ENCODE measurements at places on chromosomes 6 and 20.

GRCh38 chr6:7649037-7649810, 59.2 kb downstream of the SNRNP48 start:
- no peak for DNase-seq

GRCh38 chr20:43731469-43731868, 4.7 kb upstream of the GTSF1L start:
- no peak for DNase-seq

DNA sequence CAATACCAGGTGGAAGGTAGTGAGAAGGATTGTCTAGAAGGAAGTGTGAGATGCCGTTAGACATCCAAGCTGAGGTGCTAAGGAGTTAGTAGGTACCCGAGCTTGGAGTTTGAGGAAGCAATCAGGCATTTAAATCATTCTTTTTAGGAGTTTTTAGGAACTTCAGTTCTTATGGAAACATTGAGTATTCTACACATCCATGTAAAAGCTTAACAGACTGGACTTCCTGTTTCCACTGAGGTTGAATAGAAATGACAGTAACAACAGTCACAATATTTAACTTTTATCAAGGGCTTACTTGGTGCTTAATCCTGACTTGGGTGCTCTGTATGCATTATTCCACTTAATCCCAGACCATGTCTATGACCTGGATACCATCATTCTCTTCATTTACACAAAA, 136.4 kb downstream of the UST start:
- no peak for DNase-seq

DNA sequence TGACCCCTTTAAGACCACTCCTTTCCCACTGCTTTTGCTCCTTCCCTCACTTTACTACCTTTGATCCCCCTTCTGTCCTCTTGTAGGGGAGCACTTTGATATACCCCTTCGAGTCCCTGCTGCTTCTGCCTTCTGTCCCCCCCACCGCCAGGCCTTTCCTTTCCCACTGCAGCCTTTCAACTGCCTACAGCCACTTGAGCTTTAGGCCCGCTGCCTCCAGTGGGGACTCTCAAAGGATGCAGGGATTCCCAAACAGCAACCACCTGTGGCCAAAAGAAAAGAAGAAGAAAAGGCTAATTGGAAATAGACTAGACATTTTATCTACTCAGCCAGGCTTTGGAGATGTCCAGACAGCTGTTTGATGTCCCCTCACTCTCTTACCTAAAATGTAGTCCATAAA, 77.0 kb upstream of the DTNBP1 start:
- no peak for DNase-seq

- no peak for DNase-seq
These were observed 40.3 kb upstream of the BLCAP start for GRCh38 chr20:37567671-37568588.

GRCh38 chr6:79713701-79714322, 82.7 kb downstream of the SH3BGRL2 start:
- DNase-seq: no peak

- DNase-seq: peak; percentile 65
These were observed 11.7 kb downstream of the TFEB start for GRCh38 chr6:41723530-41724227.

DNA sequence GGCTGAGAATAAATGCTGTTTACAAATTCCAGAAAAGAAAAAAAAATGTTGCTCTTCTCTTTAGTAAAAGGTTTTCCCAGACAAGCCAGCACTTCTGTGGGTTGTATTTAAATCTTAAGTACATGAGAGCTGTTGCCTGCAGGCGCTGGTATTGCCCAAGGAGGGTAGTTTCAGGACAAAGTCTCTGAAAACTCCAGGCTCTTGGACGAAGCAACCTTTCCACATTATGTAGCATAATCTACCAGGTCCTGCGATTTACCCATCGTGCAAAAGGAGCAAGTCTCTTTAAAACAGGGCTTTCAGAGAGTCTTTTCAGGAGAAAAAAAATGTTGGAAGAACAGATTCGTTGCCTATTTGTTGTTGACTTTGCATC, 65.6 kb downstream of the PLG start:
- DNase-seq: no peak

DNA sequence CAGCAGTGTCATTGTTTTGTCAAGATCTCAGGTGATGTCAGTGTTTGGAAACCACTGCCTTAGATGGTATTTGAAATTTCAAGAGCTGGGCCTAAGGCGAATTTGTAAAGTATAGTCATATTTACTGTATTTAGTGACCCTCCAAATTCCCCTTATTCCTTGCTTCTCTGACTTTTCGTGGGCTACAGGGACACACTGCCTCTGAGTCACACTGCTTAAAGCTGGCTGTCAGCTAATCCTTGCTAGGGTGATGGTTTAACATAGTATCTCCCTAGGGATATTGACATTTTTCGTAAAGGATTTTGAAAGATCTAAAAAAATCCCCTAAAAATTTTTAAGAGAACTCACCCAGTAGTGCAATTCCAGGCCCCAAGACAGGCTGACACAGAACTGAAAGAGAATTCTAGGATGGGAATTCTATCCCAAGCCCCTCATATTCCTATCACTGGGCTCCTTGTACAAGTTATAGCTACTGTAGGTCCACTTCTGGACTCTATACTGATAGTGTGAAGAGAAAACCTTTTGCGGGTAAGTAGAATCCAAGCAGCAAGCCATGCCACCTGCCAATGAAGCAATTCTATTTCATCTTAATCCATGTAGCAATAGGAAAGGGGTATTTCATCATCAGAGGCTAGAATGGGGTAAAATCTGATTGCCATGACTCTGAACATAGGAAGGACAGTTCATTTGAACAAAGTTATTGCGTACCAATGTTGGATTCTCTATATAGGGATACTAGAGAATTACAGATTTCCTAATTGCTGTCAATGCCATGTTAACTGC, 4.3 kb downstream of the BMP6 start:
- DNase-seq: no peak

- DNase-seq: no peak
These were observed 53.4 kb upstream of the FOXO3 start for GRCh38 chr6:108507316-108507715.

- peak; percentile 85 for DNase-seq
These were observed 69.8 kb upstream of the PRSS16 start for GRCh38 chr6:27177485-27178406.

DNA sequence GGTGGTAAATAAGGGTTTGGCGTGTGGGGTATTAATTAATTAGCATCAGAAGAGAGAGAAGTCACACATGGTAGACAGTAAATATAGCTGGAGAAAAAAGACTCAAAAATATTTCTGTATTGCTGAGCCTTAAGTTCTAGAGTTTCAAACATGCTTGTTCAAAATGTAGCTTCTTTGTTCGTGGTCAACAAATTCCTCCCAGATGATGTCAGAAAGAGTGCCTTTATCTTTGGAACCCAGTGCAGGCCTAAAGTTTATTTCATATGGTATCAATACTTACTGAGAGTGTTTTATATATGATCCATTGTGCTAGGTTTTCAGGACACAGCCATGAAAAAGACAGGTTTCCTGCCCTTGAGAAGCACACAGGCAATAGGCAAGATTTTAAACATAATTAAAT, 18.3 kb downstream of the MARCKS start:
- no peak for DNase-seq

DNA sequence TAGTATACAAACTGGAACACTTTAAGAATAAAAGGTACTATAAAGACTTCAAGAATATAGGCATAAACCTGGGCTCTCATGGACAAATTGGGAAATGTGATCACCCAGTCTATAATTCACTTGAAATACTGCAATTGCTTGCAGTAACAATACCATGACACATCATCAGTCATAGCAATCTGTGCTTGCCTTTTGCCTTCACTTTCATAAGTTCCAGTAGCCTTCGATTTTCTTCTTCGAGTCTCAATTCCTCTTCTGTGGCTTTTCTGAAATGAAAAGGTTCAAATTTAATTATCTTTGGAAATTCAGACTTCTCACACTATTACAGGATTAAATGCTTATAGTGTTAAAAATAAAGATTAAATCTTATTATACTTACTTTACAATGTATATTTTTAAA, 96.3 kb upstream of the ZBTB24 start:
- no peak for DNase-seq

GRCh38 chr6:51619042-51619799, 468.2 kb downstream of the PKHD1 start:
- DNase-seq: no peak

- no peak for DNase-seq
These were observed 4.1 kb upstream of the PHACTR2 start for GRCh38 chr6:143673669-143674068.

DNA sequence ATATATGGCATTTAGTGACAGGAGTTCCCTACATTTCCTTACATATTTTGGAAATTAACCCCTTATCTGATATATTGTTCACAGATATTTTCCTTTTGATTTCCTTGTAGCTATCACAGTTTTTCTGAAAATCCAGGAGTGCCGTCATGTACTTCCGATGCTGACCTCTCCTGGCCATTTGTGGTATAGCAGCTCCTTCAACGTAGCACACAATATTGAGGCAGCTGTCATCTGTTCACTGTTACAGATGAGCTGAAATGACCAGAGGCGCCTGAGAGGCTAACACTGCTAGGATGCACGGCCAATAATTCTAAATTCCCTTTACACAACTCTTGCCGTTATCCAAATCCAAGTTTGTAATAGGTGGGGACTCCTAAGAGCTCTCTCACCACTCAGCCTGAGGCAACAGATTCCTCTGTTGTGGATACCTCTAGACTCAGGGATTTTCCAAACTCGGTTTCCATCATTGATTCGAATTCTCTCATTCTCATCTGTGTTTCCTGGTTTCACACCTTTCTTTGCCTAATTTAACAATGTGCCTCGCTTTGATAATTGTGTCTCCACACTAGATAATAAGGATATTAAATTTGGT, 53.0 kb downstream of the MMUT start:
- DNase-seq: peak; percentile 43

DNA sequence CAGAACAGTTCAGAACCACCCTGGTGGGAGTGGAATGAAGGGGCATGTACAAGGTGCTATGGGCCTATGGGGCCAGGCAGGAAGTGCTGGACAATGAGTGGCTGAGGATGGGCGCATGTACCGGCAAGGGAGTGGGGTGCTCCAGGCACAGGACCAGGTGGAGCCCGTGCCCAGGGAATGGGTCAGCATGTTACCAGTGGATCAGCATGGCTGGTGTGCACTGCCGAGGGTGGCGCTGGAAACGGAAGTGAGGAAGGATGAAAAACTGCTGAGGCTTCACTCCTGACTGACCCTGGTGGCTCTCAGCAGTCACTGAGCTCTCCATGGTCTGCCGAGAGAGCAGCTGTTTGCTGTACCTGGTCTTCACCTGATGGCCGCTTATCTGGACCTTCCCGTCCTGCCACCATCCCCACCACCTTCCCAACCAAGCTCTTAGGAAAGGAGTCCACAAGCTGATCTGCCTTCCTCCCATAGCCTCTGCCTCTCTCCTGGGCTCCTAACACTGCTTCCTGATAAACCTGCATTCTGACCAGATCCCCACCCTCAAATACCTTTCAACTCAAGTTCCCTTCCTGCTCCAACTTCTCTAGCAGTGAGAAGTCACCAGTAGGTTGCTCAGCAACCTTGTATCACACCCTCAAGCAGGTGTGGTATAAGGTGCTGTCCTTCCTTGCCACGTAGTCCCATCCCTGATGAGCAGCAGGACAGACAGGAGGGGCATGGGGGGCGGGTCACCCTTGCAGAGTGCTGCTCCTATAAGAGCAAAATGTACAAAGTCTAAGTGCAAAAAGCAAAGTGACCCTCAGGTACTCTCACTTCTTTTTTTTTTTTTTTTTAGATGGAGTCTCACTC, 7.1 kb downstream of the UQCC2 start:
- DNase-seq: no peak

GRCh38 chr6:4287372-4287771, 152.0 kb upstream of the ECI2 start:
- DNase-seq: no peak

DNA sequence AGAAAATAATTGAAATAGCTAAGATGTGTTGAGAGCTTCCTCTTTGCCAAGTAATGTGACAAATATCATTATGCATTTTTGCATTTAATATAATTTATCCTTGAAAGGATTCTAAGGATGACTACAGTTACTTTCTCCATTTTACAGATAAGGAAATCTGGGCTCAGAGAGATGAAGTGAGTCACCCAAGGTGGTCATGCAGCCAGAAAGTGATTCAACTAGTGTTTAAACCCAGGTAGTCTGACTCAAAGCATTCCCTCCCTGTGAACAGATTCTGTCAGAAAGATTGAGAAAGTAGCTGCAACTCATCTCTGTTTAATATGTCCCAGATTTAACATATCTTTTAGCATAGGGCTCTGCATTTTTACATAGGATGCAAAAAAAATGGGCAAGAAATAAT, 28.1 kb downstream of the NRSN1 start:
- no peak for DNase-seq
